ENCODE measurements at places on chromosomes 6 and 20.

DNA sequence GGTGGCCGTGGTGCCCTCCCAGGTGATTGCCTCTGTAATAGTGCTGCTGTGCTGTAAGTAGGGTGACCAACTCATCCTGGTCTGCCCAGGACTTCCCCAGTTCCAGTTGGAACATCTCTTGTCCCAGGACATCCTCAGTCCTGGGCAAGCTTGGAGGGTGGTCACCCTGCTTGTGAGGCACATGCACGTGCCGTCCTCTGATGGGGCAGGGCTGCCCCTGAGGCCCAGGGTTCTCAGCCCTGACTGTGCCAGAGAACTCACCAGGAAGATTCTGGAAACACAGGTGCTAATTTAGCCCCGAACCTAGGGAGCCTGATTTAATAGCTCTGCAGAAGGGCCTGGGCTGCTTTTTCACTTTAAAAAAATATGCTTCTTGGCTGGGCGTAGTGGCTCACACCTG is 120.9 kb upstream of the PHACTR3 start:
- DNase-seq: no peak

DNA sequence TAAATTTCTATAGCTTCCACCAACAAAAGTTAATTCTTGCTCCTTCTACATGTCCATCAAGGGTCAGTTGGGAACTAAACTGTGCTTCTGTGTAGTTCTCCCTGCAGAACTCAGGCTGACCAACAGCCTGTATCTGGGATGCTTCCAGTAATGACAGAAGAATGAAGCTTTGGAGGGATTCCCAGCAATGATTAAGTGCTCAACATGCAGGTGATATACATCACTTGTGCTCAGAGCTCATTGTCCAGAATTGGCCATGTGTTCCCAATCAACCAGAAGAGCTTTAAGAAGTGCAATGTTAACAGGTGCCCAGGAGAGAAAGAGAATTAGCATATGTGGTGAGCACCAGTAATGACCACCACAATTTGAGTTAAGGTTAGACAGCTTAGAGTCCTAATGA is 37.4 kb upstream of the SNRPB2 start:
- DNase-seq: no peak

GRCh38 chr6:44976677-44977641 is 351.2 kb upstream of the RUNX2 start:
- peak; percentile 33 for DNase-seq

DNA sequence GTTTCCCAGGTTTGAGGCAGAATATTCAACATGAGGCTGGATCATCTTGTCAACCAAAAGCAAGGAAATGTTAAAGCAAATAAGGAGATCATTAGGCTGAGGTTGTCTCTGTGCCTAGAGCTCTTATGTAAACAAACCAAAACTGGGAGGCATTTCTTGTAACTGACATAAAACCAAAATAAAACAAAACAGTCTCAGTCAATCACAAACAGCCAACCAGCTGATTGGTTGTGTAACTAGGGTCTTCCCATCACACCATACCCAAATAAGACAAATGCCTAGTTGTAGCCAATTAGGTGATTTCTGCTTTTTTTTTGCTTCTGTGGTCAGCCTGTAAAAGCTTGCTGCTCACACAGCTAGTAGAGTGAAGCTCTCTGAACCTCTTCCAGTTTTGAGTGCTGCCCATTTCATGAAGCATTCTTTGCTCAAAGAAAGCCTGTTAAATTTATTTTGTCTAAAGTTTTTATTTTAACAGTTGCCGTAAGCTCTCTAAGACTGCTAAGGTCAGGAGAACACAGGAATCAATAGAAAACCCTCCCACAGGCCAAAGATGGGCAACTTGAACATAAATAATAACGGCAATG is 8.9 kb upstream of the FITM2 start:
- no peak for DNase-seq

GRCh38 chr6:99739526-99739925 is 132.9 kb downstream of the PRDM13 start:
- no peak for DNase-seq

DNA sequence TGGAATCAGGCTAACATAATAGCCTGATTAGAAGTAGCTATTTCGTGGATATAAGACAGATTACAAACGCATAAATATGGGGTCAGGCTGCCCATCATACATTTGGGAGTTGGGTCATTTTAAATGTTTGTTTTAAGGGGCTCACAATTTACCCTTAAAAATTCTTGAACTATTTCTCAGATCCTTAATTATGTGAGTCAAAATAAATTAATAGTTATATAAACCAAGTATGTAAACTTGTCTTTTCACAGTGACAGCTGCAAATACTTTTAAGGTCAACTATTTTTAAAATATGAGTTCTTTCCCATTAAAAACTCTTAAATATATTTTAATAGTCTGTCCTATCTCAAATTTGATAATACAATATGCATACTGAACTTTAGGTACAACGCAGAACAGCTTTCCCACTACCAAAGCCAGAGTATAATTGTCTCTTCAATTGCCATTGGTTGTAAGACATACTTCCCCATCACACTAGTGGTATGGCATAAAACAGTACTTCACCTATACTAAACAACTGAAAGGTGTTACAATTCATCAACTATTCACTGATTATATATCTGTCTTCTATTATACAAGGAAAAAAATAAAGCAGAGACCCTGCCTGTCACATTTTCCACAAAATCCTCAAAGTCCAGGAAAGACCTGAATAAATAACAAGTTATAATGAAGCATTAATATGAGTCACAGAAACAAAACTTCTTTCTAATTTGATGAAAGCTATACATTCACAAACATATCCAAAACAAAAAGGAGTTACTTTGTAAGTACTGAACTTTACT is 80.8 kb upstream of the COL21A1 start:
- no peak for DNase-seq

- no peak for DNase-seq
These were observed 41.9 kb downstream of the TTI1 start for GRCh38 chr20:37991157-37991866.

DNA sequence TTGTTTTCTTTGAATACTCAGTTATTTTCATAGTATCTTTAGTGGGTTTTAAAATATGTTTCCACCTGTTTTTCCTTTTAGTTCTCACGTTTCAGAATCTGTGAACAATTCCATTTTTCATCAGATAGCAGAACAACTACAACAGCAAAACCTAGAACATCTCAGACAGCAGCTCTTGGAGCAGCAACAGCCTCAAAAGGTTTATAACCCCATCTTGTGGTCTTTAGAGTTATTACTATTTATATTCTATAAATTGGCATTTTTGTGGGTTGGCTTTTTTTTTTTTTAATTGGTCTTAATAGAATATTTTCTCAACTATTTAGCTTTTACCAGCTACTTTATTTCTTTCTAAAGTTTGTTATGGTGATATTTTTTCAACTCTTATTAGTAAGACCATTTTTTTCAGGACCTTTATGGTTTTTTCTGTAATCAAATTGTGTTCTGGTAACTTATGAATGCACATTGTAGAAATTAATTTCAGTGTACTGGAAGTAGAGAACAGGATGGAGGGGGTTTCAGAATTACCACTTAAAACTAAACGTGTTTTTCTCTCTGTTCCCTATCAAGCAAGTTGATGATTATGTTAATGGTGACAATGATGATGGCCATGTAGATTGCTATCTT is 72.2 kb downstream of the SCAF8 start:
- peak; percentile 80 for DNase-seq

DNA sequence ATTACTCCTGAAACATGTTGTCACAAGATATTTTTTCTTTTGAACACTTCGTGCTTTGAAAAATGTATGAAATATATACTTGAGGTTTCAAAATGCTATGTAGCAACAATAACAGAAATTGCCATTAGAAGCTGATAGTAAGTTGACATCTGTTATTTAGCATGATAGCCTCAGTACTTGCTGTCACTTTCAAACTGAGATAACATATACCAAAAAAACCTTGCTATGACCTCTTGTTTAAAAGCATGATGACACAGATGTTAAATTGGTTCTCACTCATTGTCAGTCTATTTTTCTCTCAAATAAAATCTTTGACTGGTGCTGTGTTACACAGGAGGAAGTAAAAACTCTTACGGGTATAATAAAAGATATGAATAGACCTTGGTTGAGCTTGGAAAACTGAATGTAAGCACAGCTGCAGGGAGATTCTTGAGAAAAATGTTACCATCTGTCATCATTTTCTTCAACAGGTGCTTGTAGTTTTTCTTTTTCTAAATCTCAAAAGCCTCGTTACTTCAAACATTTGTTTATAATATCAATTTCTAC is 18.6 kb downstream of the MOXD1 start:
- DNase-seq: no peak

Data from cardiac fibroblast (primary cell).